GM23248 (cell line): ENCODE measurements at places on chromosomes 13 and 19. TPM values are rescaled to one million over a fixed set of nuclear protein-coding genes. Genes with fewer than 3 reads are reported as not detected.

The SULT2A1 gene
- total RNA-seq, result not detected in 2 replicates

DNA sequence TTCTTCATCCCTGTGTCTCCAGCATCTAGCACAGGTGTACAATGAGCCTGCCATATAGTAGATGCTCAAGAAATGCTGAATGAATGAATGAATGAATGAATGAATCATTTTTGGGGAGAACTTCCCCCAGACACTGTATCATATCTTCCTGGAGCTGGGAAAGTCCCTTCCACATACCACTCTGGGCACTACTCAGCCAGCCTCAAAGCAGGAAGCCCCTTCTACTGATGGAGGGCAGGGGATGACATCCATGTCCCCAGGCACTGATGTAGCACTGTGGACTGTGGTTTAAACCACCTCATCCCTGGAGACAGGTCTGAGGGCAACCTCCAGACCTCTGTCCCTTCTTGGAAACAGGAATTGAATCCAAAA is 4.8 kb downstream of the GNA15 start:
- no peaks in the 10 kb centered on the region for H3K27me3 ChIP-seq
- no peaks in the 10 kb centered on the region for H3K36me3 ChIP-seq
- H3K4me3 ChIP-seq, result no peak overlapping the region
- no peak overlapping the region for H3K27ac ChIP-seq
- no peak for DNase-seq

DNA sequence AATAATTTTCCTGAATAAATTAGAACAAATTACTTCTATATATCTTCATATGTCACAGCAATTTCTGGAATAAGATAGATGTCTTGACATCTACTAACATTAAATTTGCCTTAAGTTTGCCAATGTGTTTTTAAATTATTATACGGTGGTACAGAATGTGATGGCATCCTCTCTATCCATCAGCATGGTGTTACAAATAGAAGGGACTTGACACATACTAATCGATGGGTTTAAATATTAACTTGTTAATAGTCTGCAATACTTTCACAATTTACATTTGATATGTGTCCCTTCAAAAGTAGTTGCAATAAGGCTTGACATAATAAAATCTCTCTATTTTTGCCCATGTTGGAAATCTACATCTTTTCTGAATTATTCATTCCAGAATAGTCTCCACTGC is 65.1 kb upstream of the PRR20A start:
- no peaks in the 10 kb centered on the region for H3K27me3 ChIP-seq
- H3K4me1 ChIP-seq, result no peaks in the 10 kb centered on the region
- H3K36me3 ChIP-seq, result no peaks in the 10 kb centered on the region
- H3K27ac ChIP-seq, result no peak overlapping the region

GRCh38 chr13:44576351-44577235 is 463 bp upstream of the TSC22D1 start:
- DNase-seq, result peak; percentile 58
- H3K4me3 ChIP-seq, result peak overlapping the region; percentile 82
- no peaks in the 10 kb centered on the region; the same call in 1 of the 2 replicates for H3K36me3 ChIP-seq
- H3K4me1 ChIP-seq, result peaks cover 43% of the 10 kb centered on the region
- H3K27ac ChIP-seq, result peak overlapping the region; percentile 96
- H3K27me3 ChIP-seq, result no peaks in the 10 kb centered on the region

DNA sequence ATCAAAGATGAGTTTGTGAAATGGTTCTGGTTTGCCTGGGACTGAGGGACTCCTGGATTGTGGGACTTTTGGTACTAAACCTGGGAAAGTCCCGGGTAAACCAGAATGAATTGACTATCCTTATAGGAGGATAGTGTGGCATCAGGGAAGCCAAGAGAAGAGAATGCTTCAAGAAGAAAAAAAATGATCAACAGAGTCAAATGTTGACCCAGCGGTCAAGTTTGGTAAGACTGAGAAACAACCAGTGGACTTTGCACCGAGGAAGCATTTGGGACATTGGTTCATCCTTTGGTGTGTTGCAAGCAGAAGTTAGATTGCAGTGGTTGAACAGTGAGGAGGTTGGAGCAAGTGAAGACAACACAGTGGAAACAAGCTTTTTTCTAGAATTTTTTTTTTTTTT is 33.5 kb downstream of the CLEC17A start:
- H3K4me1 ChIP-seq, result no peaks in the 10 kb centered on the region
- no peak for DNase-seq
- H3K27me3 ChIP-seq, result no peaks in the 10 kb centered on the region
- no peak overlapping the region for H3K4me3 ChIP-seq
- H3K36me3 ChIP-seq, result no peaks in the 10 kb centered on the region
